Stimulated activated CD8-positive, alpha-beta memory T cell treated with anti-CD3 and anti-CD28 coated beads, Interleukin-4, amount 100 ng/mL, for 4 hours (primary cell): ENCODE measurements at places on chromosomes 4 and X.

DNA sequence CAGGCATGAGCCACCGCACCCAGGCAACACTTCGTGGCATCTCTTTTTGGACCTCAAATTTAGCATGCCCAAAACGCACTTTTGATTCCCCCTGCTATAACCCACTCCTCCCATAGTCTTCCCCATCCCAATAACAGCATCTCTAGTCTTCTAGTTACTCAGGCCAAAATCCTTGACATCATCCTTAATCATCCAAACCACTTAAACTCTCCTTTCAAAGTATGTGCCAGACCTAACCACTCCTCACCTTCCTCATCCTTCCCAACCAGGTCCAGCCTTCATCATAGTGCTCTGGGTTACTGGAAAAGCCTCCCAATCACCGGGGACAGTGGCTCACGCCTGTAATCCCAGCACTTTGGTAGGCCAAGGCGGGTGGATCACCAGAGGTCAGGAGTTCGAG, 41.9 kb downstream of the AFAP1 start:
- no peak for DNase-seq

DNA sequence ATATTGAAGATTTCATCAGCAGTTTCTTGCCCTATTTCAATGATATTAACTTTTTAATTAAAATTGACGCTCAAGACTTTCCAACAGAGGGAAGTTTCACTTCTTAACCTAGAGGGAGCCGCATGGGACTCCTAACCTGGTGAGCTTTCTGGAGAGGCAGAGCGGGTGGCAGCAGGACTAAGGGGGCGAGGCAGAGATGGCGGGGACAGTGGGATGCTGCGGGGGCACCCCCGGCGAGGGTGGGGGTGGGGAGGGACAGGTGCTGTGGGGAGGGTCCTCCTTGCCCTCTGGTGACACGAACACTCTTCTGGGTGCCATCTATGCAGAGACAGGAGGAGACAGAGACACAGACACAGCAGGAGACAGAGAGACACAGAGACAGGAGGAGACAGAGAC, 104.4 kb downstream of the ADRA2C start:
- DNase-seq = no peak

GRCh38 chr4:45987858-45988257, 136.0 kb downstream of the GABRG1 start:
- DNase-seq = no peak

GRCh38 chr4:132998585-132999230, 150.4 kb upstream of the PCDH10 start:
- no peak for DNase-seq

DNA sequence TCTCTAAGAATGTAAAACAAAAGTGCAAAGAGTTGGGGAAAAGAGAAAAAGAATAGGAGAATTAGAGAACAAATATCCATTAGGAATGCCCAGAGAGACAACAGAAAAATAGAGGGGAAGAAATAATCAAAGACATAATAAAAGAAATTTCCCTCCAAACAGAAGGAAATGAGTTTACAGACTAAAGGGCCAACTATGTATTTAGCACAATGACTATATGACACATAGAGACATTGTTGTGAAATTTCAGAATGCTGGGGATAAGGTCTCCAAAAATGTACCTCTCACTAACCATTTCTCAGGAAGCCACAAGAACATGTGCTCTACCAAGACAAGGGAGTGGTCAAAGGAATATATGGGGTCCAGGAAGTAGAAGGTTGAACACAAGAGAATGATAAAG, 121.0 kb upstream of the ACSL4 start:
- DNase-seq = no peak

DNA sequence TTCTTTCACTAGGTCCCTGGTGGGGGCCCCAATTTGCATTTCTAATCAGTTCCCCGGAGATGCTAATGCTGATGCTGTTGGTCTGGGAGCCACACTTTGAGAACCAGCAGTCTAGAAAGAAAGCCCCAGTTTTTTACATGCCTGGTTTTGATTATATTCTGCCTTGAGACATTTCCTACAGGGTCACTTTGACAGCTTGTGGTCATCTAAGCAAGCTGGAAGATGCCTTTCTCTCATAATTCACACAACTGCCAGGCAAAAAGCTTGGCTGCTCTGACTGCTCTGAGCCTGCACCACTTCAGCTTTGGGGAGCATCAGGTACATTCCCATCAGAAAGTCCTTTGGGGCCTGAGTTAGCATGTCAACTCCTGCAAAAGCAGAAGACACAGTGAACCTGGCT, 5.9 kb upstream of the PLAC1 start:
- DNase-seq = no peak

DNA sequence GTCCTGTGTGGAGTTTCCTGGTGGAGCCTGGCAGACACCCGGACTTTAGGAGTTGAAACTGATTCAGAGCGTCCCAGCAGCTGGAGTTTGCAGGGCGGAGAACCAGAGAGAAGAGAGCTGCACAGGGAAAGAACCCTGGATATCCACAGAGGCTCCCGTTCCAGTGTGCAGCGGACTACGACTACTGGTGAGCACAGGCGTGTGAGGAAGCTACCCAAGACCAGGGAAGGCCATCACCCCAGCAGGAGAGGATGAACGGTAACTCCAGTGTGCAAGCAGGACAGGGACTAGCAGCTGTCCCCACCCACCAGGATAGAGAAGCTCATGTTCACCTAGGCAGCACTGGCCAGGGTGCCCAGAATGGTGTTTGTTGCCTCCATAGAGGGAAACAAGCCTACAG, 2.3 kb downstream of the LAGE3 start:
- DNase-seq = no peak

- no peak for DNase-seq
Measured at GRCh38 chrX:38891641-38892413, 90.6 kb downstream of the MID1IP1 start.

- DNase-seq = no peak
Measured at GRCh38 chr4:52780206-52780605, 29.0 kb upstream of the ERVMER34-1 start.

- DNase-seq = no peak
Measured at GRCh38 chr4:94700298-94700697, 57.5 kb upstream of the BMPR1B start.
